ENCODE measurements at places on chromosomes 12 and 14.

- no peak for DNase-seq
These were observed 7.8 kb downstream of the ACOT4 start for GRCh38 chr14:73599499-73599898.

- DNase-seq, result no peak
These were observed 14.3 kb upstream of the RIN3 start for GRCh38 chr14:92499234-92499633.

GRCh38 chr12:44053549-44054127, 217.8 kb downstream of the TMEM117 start:
- no peak for DNase-seq

GRCh38 chr12:23628806-23629205, 320.7 kb downstream of the SOX5 start:
- DNase-seq, result no peak

GRCh38 chr12:124381456-124382296, 86.8 kb downstream of the RFLNA start:
- no peak for DNase-seq

GRCh38 chr12:92439420-92439805, 263.4 kb upstream of the PLEKHG7 start:
- no peak for DNase-seq

- DNase-seq, result no peak
These were observed 1014.8 kb upstream of the FBXO33 start for GRCh38 chr14:40447017-40447416.

DNA sequence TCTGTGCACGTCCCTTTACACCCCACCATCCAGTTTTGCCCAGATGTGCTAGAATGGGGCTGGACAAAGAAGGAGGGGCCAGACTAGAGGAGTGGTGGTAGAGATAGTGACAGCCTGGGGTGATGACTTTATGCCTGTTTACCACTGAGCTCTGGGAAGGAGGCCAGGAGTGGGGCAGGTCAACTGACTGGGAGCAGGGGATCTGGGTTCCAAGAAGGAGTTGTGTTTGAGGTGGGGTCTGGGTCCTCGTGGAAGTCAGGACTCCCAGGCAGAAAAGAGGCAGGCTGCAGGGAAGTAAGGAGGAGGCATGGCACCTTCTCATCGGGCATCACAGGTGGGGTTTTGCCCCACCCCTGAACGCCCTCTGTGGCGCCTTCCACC, 315 bp downstream of the LTB4R2 start:
- DNase-seq, result no peak

DNA sequence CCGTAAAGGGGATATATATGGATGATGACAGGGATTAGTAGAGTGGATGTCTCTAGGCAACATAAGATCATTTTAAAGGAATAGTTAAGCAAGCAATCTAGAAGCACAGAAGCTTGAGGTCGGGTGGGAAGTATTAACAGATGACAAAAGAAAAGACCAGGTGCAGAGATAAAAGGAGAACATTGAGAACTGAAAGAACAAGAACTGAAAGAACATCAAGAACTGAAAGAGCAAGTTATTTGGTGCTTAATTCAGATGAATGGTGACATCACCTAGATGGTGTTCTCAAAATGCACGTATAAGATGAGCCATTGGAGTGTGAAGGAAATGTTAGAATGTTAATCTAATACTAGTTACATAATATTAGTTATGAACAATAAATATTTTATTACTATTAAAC, 224.0 kb upstream of the PDE3A start:
- no peak for DNase-seq

GRCh38 chr14:94682736-94683135, 70.5 kb downstream of the SERPINA3 start:
- no peak for DNase-seq

DNA sequence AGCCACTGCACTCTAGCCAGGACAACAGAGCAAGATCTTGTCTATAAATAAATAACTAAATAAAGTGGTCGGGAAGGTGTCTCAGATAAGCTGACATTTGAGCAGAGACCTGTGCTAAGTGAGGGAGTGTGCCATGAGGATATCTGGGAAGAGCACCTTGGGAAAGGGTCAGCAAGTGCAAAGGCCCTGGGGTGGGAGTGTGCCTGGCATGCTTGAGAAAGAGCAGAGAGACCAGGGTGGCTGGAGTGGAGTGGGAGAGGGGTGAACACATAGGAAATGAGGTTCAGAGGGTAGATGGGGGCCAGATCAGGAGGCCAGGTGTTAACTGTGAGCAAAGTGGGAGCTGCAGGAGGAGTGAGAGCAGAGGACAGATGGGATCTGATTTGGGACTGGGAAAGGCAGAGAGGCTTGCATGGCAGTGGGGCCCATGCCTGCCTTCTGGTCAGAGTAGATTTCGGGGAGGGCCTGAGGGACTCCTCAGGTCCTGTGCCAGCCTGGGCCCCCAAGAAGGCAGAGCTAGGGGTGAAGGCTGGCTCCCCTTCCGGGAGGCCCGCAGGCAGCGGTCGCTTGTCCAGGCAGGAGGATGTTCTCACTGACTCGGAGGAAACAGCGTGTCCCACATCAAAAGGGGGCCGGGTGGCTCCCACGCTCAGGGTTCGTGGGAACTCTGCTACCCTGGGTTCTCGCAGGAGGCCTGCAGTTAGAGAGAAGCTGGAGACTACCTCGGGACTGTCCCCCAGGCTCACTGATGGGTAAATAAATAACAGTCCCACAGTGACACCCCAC, 32.6 kb downstream of the DTX1 start:
- DNase-seq, result no peak

GRCh38 chr14:22926316-22926715, 2.9 kb downstream of the PRMT5 start:
- DNase-seq, result no peak

Data from NCI-H2227 treated with DMSO at 0.1 percent for 48 hours (cell line).